Adipocyte (in vitro differentiated cells): ENCODE measurements at places on chromosomes 6 and 20.

GRCh38 chr6:37503309-37503965 lies 3.7 kb upstream of the CCDC167 start:
- no peak for DNase-seq

DNA sequence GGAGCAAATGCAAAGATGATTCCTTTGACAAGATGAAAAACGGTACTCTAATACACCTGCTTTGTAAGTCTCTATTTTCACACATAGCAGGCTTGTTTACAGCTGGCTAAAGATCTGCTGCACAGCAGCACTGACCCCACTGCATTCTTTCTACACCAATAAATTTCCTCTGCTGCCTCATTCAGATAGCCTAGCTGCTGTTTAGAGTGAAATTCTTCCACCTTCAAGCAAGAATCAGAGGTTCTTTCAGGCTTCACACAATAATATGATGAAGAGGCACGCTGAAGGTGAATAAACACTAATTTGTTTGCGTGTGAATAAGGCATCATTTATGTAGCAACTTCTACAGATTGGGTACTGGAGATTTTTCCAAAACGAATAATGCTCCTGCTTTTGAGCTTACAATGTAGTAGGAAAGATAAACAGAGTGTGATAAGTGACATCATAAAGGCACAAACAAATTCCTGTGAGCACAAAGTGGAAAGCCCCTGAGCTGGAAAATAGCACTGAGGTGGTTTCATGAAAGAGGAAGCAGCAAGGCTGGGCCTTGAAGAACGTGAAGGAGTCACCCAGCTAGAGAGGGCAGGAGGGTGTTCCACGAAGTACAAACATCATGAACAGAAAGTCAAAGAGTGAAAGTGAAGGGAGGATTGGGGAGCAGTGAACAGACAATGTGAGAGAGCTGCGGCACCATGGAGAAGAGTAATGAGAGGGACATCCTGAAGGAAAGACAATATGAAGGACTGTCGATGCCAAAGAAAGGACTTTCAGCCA lies 543.4 kb downstream of the CD83 start:
- no peak for DNase-seq

DNA sequence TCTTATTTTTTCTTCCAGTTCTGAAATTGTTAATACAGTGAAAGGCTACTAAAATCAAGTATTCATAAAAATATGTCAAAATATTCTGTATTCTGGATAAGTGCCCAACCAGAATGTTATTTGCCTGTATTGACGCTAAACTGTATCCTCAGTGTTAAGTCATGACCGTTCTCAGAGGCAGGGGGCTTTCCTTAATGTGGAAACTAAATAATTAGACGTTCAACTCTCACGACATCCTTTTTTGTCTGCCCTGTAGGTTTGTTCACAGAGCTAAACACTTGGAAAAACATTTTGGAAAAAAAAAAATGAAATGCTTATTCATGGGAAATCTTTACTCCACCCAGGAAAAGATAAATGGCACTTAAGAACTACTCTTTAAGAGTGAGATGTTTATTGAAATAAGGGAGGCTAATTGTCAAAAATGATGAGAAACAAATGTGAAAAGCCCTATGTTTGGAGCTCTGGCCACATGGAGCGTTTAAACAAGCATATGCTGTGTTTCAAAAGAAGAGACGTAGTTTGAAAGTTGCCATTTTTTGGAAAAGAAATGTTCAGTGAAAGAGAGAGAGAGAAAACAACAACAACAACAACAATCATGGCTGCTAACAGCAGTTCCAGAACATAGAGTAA lies 453.1 kb upstream of the MARCKS start:
- DNase-seq, result no peak

- DNase-seq, result peak; percentile 41
Observed at GRCh38 chr6:54847799-54848597, 1.4 kb downstream of the FAM83B start.

DNA sequence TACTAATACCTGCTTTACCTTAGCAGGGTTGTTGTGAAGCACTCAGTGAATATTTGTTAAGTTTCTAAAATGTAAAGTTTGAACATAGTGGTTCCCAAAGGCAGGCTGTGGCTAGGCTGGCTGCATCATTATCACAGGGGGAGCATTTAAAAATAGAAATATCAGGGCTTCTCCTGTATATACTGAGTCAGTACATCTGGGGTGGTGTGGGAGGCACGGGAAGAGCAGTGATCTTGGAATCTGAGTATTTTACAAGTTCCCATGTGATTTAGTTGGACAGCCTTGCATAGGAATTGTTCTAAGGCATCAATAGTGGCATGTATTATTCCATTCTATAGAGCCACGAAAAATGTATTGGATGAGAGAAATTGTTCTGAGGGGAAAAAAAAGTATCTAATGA lies 8.0 kb downstream of the CDC5L start:
- DNase-seq, result no peak
